Gastrocnemius medialis (tissue), 4 donors: ENCODE measurements at places on chromosomes 1 and 21. TPM values are rescaled to one million over a fixed set of nuclear protein-coding genes. Genes with fewer than 3 reads are reported as not detected.

The CD1B gene
- not detected for total RNA-seq

The LGR6 gene
- not detected for total RNA-seq

The AKR7A3 gene
- 0.42 TPM for total RNA-seq

DNA sequence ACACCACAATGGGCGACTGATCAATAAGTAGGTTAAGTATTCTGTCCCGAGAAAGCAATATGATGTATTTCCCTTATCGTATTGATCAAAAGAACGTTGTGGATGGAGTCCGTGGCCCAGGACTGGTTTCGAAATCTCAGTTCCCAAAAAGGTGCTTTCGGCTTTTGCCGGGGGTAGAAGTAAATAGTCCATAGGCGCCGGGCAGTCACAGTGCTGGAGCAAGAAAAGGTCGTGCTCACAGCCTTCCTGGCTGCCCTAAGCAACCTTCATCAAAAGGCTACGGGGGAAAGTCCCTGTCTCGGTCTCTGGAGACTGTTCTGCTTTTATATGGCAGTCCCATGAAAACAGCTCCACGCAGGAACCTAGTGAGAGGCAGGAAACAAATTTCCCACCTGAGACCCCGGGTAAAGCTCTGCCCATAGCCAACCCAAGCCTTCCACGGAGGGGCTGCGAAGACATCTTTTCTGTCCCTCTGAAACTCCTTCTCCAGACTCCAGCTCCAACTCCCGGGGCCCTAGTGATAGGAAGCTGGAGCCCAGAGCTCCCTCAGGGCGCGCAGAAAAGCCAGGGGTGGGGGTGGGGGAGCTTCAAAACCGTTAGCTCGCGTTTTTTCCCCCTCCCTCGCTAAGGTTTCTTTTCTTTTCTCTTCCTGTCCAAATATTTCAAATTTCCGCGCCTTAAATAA lies 7.0 kb downstream of the CDKN2C start:
- no peaks in the 10 kb centered on the region for H3K36me3 ChIP-seq
- H3K27ac ChIP-seq, result peak overlapping the region; percentile 97
- peak overlapping the region; percentile 86 for H3K4me3 ChIP-seq
- peaks cover 21% of the 10 kb centered on the region for H3K4me1 ChIP-seq

DNA sequence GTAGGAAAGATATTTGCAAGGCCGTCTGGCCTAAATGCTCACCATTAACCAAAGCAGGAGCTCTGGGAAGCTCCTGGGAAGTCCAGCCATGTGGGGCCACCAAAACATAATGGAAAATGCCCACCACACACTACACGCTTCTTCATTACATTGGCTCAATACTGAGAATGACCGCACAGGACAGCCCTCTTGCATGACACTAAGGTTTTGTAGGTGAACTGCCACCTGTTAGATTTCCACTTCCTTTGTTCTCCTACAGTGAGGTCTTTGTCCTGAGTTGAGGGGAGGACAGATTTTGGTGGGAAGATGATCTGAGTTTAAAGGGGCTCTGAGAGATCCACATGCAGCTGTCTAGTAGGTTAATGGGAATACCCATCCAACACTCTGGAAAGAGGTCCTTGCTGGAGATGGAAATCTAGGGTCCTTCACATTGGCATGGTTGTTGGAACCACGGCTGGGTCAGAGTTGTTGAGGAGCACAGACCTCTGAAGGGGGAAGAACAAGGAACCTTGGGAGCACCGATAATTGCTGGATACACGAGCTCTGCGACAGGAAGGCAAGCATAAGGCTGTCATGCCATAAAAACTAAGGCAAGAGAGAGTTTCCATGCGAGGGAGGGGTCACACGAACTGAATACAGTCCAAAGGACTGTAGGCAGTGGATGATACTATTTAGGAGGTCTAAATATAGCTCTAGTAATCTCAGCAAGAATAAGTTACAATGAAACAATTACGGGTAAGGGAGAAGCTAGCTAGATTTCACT lies 105.5 kb upstream of the IRF2BP2 start:
- H3K27ac ChIP-seq, result peak overlapping the region; percentile 93
- no peak overlapping the region for H3K4me3 ChIP-seq
- H3K36me3 ChIP-seq, result no peaks in the 10 kb centered on the region
- no peak for DNase-seq
- peaks cover 53% of the 10 kb centered on the region for H3K4me1 ChIP-seq

- no peaks in the 10 kb centered on the region for H3K27me3 ChIP-seq
- no peaks in the 10 kb centered on the region for H3K4me1 ChIP-seq
- no peak overlapping the region for H3K27ac ChIP-seq
- DNase-seq, result no peak
These were observed 299.1 kb upstream of the DEPDC1 start for GRCh38 chr1:68795956-68796355.

- no peaks in the 10 kb centered on the region for H3K36me3 ChIP-seq
- H3K4me3 ChIP-seq, result no peak overlapping the region
- no peaks in the 10 kb centered on the region for H3K27me3 ChIP-seq
- no peak for DNase-seq
- H3K27ac ChIP-seq, result no peak overlapping the region
These were observed 156.3 kb downstream of the PCBP3 start for GRCh38 chr21:45799765-45800338.

The CRYZ gene
- 8.0 TPM for total RNA-seq

The GPR153 gene
- total RNA-seq, result 1.7 TPM

The SELP gene
- 0.98 TPM for total RNA-seq

- no peak overlapping the region for H3K4me3 ChIP-seq
- DNase-seq, result no peak
- peaks cover 9% of the 10 kb centered on the region for H3K4me1 ChIP-seq
These were observed 3.4 kb upstream of the MARCKSL1 start for GRCh38 chr1:32339363-32339978.

DNA sequence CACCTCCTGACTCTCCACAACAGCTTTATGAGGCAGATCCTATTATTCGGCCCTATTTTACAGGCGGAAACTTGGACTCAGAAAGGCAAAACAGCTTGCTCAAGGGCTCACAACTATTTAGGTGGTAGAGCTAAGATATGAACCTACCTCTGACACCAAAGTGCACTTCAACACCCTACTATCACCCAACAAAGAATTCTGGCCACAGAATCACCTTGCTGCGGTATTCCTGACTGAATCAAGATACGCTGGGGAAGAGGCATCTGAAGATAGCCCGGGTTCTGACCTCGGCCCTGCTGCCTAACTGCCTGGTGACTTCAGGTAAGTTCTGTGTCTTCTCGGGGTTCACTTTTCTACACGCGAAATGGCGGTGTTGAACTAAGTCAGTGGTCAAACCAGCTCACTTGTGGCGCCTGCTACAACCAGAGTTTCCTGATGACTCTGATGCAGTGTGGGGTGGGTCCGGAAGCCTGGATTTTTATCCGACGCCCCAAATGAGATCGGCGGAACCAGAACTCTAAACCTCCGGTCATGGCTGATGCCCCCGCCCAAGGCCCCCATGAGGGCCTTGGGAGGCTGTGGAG lies 608 bp downstream of the PEF1 start:
- H3K27ac ChIP-seq, result peak overlapping the region; percentile 87
- peaks cover 53% of the 10 kb centered on the region for H3K4me1 ChIP-seq
- no peaks in the 10 kb centered on the region for H3K36me3 ChIP-seq
- DNase-seq, result no peak
- peak overlapping the region; percentile 96 for H3K4me3 ChIP-seq

- peak overlapping the region; percentile 70 for H3K27ac ChIP-seq
- H3K4me3 ChIP-seq, result no peak overlapping the region
- no peaks in the 10 kb centered on the region for H3K27me3 ChIP-seq
- H3K36me3 ChIP-seq, result no peaks in the 10 kb centered on the region
- DNase-seq, result no peak
- H3K4me1 ChIP-seq, result peaks cover 97% of the 10 kb centered on the region
These were observed 182.0 kb upstream of the SGIP1 start for GRCh38 chr1:66351913-66352312.

- no peaks in the 10 kb centered on the region for H3K27me3 ChIP-seq
- H3K4me3 ChIP-seq, result no peak overlapping the region
- H3K4me1 ChIP-seq, result peaks cover 43% of the 10 kb centered on the region
- H3K36me3 ChIP-seq, result no peaks in the 10 kb centered on the region
- DNase-seq, result no peak
These were observed 220.5 kb upstream of the SGIP1 start for GRCh38 chr1:66313429-66313828.

DNA sequence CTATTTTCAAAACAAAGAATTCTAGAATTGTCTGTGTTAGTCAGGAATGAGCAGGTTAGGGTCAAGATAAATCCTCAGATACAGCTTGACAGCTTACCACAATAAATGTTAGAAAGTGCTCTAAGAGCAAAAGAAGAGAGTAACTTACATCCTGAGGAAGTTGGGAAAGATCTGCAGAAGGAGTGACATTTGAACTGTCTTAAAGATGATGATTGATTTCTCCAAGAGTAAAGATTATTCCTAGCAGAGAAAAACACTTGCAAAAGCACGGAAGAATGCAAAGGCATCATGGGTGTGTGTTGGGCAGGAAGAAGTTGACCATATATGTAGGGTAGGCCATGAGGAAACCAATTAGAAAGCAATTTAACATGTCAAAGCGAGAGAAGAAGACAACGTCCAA lies 175.4 kb downstream of the LRRC7 start:
- no peak for DNase-seq
- H3K4me3 ChIP-seq, result no peak overlapping the region

- no peaks in the 10 kb centered on the region for H3K36me3 ChIP-seq
- no peak overlapping the region for H3K27ac ChIP-seq
- H3K4me1 ChIP-seq, result no peaks in the 10 kb centered on the region
- DNase-seq, result no peak
These were observed 20.2 kb downstream of the B3GALT5 start for GRCh38 chr21:39632796-39633442.
